CD14-positive monocyte (primary cell): ENCODE measurements at places on chromosomes 5 and 9. TPM values are rescaled to one million over a fixed set of nuclear protein-coding genes. Genes with fewer than 3 reads are reported as not detected.

DNA sequence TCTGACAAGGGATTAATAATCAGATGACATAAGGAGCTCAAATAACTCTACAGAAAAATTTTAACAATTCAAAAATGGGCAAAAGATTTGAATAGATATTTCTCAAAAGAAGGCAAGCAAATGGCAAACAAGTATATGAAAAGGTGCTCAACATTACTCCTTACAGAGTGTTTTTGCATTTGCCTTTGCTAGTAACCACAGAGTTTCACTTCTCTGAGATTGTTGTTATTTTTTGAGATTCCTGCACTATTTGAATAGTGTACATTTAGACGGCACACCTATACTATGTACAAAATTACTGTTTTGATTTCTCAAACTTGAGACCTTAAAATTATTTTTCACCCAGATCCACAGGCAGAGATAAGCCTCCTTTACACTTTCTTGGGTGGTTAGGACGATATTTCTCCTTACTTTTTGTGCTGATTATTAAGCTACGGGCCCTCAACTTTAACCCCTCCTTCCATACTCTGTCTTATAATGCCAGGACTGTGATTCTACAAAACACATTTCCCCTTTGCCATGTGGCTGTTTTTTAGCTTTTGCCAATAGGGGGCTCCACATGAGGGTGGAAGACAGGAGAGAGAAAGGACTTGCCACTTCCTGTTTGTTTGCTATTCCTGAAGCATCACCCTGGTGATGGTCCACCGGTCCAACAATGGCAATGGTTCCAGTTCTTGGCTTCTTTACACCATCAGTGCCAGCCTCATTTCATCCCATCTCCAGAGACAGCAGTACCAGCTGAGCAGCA lies 65.0 kb upstream of the DAP start:
- no peak for DNase-seq
- H3K4me3 ChIP-seq, result no peak overlapping the region
- no peak overlapping the region for H3K27ac ChIP-seq
- H3K36me3 ChIP-seq, result no peaks in the 10 kb centered on the region
- H3K27me3 ChIP-seq, result no peaks in the 10 kb centered on the region

- no peaks in the 10 kb centered on the region for H3K36me3 ChIP-seq
- H3K27me3 ChIP-seq, result no peaks in the 10 kb centered on the region
- H3K4me1 ChIP-seq, result peaks cover 64% of the 10 kb centered on the region
These were observed 82.8 kb downstream of the SLC1A3 start for GRCh38 chr5:36689225-36689624.

The ALDOB gene
- polyA plus RNA-seq, result not detected

The CAVIN4 gene
- not detected in 2 replicates for polyA plus RNA-seq

DNA sequence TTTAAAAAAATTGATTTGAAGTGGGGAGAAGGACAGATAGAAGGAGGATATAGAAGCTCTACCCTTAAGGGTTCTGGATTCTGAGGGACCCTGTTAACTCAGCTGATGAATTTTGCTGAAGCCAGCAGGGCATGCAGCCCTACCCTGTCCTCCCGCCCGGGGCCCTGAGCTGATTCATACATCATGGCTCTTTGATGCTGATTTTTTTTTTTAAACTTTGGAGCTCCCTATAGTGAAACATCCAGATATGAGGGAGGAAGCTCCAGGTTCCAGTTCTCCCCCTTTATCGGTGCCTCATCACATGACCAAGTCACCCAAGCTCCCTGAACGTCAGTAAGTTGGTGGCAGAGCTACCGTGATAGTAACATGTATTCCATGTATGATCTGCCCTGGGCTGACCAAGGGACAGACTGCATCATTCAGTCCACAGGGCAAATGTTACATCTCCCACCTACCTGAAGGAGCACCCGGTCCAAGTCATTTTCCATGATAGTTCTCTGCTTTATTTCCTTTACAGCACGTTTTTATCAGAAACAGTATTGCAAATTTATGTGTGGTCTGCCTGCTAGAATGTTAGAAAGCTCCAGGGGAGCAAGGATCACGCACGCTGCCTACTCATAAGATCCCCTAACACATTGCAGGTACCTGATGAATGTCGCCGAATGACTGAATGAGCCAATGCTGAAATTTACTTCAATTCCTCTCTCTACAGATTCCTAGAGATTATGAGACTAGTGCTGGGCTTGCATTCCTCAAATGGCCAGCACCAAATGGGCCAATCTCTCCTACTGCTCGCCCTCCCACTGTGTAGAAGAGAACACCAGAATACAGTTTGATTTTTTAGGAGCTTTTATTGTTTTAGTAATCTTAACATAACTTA lies 25.9 kb downstream of the SPARC start:
- peaks cover 37% of the 10 kb centered on the region for H3K4me1 ChIP-seq
- no peaks in the 10 kb centered on the region for H3K36me3 ChIP-seq
- DNase-seq, result no peak
- H3K4me3 ChIP-seq, result no peak overlapping the region
- H3K27ac ChIP-seq, result no peak overlapping the region
